ENCODE measurements at places on chromosomes 4 and X.

DNA sequence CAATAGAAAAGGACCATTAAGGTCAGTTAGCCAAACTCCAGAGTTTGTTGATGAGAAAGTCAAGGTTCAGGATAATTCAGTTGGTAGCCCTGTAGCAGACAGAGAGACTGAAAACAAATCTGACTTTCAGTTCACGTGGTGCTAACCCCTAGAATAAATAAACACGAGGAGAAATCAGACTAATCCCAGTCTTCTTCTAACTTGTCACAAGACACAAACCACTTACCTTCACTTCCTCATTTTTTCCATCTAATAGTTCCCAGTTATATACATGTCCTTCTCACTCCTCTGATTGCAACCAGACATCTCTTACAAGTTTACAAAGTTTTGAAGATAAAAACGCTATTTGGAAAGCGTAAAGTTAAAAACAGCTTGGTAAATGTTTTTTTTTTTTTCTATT lies 7.7 kb downstream of the TLR7 start:
- no peak for DNase-seq

- no peak for DNase-seq
These were observed 18.2 kb downstream of the SHROOM3 start for GRCh38 chr4:76453232-76453631.

DNA sequence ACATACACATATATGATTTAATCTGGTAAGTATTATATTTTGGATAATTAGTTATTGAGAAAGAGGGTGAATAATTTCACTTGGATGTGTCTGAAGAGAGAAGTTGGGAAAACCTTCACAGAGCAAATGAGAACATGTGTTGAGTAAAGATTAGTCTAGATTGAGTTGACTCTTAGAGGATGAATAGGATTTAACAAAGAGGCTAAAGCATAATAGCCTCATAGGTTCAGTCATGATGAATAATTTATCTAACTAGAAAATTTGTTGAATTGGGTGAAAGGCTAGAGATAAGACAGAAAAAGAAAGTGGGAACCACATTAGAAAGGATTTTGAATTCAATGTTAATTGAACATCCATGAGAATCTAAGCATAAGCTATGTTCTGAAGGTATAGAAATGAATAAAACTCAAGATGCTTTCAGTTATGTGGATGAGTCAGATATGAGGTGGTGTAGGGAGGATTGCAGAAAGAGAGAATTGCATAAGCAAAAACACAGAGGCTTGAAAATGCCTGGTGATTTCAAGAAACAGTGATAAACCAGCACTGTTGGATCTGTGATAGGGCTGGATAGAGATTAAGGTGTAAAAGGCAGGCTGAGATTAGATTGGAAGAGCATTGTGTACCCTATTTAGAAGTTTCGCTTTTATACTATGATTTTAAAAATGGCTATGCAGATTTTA lies 207.6 kb upstream of the NR3C2 start:
- DNase-seq, result no peak

GRCh38 chr4:105990933-105991332 lies 95.7 kb downstream of the NPNT start:
- no peak for DNase-seq

DNA sequence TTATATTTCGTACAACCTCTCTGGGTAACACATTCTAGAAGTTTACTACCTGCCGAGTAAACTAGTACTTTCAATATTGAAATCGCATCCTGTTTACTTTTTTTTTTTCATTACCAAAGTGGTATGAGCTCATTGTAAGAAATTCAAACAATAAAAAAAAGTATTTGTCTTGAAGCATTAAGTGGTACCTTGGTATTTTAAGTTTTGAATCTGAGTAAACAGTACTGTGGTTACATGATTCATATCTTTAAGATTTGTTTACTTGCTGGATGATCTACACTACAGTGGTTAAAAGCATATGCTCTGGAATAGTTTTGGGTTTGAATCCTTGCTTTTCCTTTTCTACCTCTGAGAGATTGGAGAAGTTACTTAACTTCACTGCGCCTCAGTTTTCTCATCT lies 3.8 kb upstream of the MMGT1 start:
- DNase-seq, result no peak

DNA sequence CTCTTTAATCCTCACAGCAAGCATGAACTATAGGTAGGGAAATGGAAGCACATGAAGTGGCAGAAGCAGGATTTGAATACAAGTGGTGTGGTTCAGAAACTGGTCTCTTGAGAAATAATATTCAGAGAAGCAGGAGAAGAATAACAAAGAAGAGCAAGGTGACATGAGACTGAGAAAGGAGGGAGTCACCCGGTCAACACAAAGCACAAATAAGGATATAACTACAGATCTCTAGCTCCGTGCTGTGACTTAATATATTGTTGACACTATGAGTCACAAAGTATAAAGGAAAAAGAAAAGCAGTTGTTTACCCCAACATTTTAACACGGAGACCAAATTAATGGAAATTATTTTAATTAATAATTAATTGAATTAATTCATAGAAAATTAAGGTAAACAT lies 204.5 kb downstream of the CPE start:
- DNase-seq, result no peak

GRCh38 chr4:123833171-123833643 lies 436.6 kb downstream of the SPRY1 start:
- no peak for DNase-seq

Measured in NCI-H1436 treated with DMSO at 0.1 percent for 48 hours (cell line).